Stimulated activated CD8-positive, alpha-beta memory T cell treated with anti-CD3 and anti-CD28 coated beads, Interleukin-12 subunit alpha, Interleukin-12 subunit beta, amount 100 ng/mL, for 1 hour (primary cell): ENCODE measurements at places on chromosomes 3 and 15.
A peak's percentile ranks its signal among the peaks of the same experiment; 100 is the strongest.

DNA sequence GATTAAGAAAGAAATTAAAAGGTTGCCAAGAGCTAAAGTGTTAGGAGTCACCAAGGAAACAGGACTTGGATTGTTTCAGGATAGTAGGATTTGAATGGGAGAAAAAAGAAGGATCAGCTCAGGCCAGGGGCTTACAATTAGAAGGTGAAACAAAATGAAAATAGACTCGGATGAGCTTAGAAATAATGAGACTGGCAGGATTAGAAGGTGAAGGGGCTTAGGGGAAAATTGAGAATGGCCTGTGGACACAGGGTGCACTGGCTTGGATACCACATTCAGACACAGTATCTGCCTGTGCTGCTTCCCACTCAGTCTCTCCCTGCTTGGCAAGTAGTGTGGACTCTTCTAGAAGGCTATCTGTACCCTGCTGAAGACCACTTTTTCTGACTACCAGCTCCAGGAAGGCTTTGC lies 206.1 kb upstream of the ATP10A start:
- no peak for DNase-seq

- DNase-seq = no peak
Observed at GRCh38 chr3:123750209-123750608, 133.9 kb downstream of the MYLK start.

GRCh38 chr3:117356091-117356705 lies 646.6 kb downstream of the TUSC7 start:
- DNase-seq = no peak

DNA sequence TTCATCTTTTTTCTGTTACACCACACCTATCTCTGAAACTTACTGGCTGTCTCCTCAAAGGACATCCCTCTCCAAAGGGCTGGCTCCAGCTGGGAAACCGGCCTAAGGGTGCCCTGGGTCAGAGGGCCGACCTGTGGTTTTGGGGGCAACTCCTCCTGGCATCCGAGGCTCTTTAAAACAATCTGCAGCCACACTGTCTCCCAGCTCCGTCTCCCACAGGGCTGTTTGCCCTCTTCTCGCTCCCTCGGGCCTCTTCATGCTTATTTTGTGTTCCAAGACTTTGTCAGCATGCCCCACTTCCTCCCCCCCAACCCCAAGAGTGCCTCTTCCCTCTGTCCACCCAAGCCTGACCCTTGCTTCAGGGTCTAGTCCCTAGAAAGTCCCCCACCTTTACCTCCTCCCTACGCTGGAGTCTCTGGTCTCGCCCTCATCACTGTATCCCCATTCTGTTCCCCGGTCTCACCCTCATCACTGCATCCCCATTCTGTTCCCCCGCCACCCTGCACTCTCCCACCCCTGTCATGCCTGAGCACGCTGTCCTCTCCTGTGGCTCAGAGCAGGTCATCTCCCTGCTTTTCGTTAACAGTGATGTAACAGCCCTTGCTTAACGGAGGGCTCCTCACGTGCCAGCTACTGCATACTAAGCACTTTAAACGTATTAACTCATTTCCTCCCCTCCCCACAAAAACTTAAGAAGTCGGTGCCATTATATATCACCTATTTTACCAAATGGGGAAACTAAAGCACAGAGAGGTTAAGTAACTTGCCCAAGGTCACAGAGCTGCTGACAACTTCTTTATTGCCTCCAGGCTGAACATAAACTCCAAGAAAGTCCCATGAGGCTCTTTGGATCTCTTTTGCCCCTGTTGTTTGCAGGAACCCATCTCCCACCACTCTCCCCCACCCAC lies 1.1 kb upstream of the CSK start:
- DNase-seq = no peak

- no peak for DNase-seq
Observed at GRCh38 chr3:40237889-40238571, 71.5 kb upstream of the EIF1B start.

DNA sequence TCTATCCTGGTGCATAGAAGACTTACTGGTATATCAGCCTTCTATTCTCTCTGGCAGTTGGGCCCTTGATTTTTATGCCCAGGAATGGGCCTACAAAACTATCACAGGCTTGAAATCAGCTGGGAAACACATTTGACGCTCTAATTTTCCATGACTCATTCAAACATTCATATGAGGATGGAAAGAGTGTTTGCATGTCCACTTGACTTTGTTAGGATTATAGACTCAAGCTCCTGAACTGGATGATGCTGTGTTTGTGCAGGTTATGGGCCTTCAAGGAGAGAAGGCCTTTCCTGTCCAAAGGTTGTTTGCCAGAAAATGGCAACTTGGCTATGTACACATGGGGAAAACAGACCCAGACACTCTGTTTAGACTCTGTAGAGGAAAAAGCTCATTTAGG lies 219.9 kb downstream of the GAP43 start:
- no peak for DNase-seq

DNA sequence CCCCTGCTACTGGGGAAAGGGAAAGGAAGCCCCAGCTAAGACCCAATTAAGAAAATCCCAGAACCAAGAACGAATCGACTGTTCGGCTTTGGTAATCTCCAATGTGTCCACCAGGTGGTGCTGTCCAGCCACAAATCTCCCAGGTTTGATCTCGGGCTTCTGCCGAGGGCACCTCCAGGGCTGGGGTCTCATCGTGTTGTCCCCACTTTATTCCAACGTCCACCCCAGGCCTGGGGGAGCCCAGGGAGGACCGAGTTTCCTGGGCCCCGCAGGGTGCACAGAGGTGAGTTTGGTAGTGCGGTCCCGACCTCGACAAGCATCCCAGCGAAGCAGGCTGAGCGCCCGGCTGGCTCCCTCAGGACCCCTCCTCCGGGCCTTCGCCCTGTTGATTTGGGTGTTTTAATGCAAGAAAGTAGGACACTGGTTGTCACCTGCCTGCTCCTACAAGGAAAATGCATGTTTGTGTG lies 185.1 kb downstream of the GOLGA6L6 start:
- DNase-seq = peak; percentile 86

DNA sequence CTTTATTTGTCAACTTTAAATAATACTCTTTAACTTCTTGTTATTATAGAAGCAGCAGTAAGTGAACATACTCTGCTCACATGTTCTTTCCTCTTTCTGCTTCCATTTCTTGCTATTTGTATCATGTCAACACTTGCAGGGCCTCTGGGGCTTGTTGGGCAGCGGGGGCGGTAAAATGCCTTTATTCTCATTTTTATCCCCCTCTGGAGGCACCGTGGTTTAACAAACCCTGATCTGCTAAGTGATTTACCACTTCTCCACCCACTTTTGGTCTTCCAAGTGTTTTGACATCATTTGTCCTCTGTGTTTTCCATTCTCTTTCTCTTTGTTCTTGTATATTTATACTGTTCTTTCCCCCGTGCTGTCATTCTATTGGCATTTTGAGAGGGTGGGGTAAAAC lies 33.9 kb downstream of the SCN10A start:
- DNase-seq = no peak

DNA sequence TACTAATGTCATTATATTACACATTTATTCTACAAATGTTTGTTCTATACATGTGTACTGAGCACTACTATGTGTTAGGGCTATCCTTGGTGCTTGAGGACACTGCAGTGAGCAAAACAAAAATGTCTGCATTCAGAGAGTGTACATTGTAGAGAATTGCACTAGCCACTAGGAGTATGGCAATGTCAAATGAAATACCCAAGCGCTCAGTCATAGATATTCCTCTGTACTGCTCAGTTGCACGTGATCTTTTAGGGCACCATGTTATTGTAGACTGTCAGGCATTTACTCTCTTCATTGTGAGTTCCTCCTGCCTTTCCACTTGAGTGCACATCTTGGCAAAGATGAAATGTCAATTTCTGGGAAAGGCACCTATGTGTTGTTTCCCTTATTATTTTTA lies 36.8 kb downstream of the FNDC3B start:
- no peak for DNase-seq

GRCh38 chr3:187593451-187593850 lies 76.7 kb downstream of the SST start:
- DNase-seq = no peak

- no peak for DNase-seq
Observed at GRCh38 chr3:169303660-169304059, 359.9 kb downstream of the MECOM start.

DNA sequence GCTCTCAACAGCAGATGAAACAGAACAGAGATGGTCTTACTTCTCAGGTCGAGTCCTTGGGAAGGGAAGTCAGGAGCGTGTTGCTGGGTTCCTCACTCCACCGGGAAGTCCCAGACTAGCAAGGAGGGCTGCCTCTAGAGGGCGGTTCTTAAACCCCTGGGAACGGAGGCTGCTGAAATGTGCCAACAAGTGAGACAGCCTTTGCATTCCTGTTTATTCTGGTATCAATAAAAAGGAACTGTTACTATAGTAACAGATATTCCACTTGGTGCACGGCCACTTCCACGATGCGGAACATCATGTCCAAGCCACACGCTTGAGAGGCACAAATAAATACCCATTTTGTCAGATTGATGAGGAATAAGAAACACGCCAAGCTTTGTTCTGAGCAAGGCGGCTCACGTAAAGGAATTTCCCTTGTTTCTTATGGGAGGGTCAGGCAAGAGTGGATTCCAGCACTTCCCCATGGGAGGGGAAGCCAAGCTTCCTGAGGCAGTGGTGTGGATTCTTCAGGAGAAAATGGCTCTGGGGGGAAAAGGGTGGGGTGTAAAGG lies at the start of gene FAM107A:
TSS of gene FAM107A (minus strand) at position 123 of the 553 bp plus-strand sequence. CDS start 7,531 bp downstream, outside the sequence.
- DNase-seq = no peak
